ENCODE measurements at places on chromosomes 5 and 9.

GRCh38 chr5:180012316-180012715, 59.2 kb downstream of the RNF130 start:
- DNase-seq = no peak

- no peak for DNase-seq
Measured at GRCh38 chr5:141707510-141707909, 25.5 kb upstream of the ARAP3 start.

- DNase-seq = no peak
Measured at GRCh38 chr5:16713386-16713928, 96.7 kb upstream of the RETREG1 start.

DNA sequence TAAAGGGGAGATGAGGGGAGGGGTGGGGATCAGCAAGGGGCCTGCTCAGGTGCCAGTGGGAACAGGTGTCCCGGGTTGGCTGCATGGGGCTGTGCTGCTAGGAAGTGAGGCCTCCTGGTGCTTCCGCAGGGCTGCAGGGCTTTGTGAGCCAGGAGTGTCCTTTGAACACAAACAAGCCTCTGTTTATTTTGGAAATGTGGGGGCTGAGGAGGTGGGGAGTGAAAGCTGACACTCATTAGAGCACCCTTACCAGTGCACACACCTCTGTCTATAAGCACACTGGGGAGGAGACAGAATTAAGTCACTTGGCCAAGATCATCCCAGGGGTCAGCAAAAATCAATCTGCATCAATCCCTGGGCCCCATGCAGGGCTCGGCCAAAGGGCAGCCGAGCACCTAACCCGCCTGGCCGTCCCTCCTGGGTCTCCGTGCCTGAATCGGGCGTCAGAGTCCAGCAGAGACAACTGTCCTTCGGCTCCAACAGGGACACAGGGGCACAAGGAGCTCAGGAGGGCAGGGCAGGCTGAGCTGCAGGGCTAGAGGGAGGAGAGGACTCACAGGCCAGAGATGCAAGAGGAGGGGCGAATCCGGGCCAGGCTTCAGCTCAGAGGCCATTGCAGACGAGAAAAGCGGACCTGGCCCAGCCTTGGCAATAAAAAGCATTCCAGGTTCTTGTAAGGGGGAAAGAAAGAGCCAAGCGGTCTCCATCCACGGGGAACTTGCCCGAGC, 99.8 kb downstream of the VAV2 start:
- no peak for DNase-seq

DNA sequence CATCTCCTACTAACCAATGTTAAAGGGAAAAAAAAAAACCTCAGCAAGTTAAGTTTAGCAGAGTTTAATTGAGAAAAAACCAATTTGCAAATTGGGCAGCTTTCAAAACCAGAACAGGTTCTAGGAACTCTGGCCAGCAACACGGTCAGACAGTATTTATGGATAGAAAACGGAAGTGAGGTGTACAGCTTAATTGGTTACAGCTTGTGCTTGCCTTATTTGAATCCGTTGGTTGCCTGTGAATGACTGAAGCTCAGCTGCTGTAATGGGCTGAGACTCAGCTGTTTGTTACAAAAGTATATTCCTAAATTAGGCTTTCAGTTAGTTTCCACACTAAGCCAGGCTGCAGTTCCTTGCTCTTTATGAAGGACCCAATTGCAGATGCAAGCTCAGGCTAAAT, 217.0 kb downstream of the SREK1 start:
- no peak for DNase-seq

DNA sequence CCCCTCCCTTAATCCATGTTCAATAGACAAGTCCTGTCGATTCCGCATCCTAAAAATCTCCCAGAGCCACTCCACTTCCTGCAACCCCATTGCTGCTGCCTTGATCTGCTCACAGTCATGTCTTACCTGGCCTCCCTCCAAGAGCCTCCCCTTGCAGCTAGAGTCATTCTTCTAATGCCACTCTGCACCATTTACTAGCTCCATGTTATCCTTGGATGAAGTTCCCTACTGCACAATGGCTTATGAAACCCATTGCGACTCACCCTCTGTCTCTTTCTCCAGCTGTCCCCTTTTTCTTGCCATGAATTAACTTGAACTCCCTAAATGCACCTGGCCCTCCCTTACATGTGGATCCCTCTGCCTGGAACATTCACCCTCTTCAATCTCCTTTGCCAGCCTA, 39.5 kb downstream of the MEGF10 start:
- DNase-seq = no peak

- no peak for DNase-seq
Measured at GRCh38 chr5:137312011-137312410, 187.1 kb downstream of the SPOCK1 start.

- no peak for DNase-seq
Measured at GRCh38 chr9:76759732-76760131, 4.5 kb upstream of the PCA3 start.

DNA sequence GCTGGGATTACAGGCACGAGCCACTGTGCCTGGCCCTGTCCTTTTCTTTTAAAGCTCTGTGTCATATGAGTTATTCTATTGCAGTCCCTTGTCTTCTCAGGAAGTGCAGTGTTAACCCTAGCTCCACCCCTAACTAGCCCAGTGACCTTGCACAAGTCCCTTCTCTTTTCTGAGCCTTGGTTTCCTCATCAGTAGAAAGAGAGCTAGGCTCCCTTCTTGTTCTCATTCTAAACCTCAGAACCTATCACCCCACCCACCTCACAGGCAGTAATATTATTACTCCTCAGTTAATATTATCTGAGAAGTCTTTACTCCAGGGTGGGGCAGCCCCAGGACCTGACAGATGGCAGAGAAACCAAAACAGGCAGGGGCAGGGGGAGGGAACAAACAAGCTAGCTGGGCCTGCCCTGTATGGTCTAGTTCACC, 7.2 kb downstream of the CYFIP2 start:
- no peak for DNase-seq

- DNase-seq = no peak
Measured at GRCh38 chr5:135761746-135762145, 72.7 kb upstream of the SLC25A48 start.

- DNase-seq = no peak
Measured at GRCh38 chr5:86613455-86613854, 4.3 kb upstream of the COX7C start.

DNA sequence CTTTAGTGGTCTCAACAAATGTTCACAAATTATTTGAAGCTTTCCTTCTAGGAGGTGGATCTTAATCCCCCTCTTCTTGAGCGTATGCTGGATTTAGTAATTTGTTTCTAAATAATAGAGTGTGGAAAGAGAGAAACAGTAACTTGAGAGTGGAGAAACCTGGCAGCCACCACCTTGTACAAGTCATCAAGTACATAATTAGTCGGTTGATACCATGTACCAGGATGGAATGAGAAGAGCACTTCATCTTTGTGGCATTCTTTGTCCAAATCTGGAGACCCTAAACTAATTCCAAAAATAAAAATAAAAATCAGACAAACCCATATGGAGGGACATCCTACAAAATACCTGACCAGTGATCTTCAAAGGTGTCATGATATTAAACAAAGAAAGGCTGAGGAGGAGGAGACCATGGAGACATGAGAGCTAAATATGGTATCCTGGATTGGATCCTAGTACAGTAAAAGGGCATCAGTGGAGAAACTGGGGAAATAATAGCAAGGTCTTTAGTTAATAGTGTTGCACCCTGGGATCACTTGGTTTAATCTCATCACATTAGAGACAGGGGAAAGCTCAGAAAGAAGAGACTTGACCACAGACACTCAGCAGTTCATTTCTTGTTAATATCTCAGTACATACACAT, 147.9 kb downstream of the ASTN2 start:
- no peak for DNase-seq

GRCh38 chr9:16126042-16126441, 573.2 kb downstream of the CCDC171 start:
- DNase-seq = no peak

GRCh38 chr5:172901012-172901780, 58.0 kb upstream of the RPL26L1 start:
- DNase-seq = no peak

DNA sequence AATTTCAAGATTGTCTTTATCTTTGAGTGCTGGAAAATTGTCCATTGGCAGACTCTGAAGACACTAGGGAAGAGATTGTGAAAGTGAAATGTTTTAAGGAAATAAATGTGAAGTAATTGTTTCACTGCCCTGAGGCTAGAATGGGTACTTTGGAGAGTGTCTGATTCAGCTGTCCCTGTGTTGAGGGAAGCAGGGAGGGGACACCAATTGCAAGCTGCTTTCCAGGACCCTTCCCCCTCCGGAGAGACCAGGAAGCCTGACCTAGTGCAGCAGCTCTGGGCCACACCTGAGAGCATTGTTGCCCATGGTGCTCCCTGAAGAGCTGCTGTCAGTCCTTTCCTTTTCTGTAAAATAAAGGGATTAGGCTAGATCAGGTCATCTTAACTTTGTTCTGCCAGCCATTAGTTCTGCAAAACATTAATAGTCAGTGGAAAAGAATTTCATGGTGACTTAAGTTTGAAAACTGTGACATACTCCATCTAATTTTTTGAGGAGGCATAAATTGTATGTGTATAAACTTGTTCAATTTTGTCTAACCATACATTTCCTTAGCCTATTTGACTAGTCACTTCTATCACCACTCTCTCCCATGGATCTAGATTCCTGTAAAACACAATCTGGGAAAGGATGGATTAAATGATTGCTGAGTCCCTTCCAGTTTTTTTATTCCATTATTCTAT, 18.8 kb downstream of the MAP1B start:
- DNase-seq = no peak

GRCh38 chr9:136520053-136520540, 25.8 kb downstream of the NOTCH1 start:
- DNase-seq = no peak

DNA sequence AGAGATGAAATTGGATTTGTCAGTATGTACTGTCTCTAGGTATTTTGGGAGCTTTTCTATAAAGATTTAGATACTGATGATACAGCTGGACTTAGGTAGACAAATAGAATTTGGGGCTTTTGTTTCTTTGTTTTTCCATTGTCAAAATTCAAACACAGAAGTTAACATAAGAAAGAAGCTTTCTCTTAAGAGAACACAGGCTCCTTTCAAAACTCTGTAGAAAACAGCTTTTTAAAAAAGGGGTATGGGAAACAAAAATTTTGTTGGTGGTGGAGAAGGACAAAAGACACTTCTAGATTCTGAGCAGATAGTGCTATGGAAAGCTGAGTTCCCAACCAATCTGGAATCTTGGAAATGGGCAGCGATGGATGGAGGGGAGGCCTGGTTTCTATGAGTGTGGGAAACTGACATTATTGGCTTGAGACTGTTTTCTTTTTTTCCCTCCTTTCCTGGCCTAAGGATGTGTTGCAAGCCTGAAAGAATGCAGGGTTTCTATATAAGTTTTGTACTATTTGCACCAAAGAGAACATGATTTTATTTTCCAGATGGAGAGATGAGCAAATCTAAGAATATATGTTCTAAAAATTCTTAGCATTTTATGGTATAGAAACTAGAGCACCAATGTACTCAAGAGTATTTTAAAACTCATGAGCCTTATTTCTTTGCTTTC, 240.0 kb downstream of the PRR16 start:
- DNase-seq = no peak

DNA sequence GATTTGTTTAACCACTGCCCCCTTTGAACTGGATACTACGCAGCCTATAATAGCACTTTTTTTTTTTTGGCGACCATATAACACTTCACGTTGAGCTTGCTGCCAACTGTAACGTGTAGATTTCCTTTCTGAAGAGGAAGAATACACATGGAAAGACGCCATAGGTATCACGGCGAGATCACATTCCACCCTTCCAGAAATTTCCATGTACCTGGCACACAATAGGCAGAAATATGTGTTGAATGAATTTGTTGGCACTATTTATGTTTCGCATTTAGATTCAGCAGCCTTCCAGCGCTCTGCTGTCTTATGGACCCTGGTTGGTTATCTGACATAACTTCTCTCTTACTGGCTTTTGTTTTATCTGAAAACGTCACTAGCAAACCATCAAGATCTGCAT, 250.3 kb downstream of the SLIT3 start:
- no peak for DNase-seq

DNA sequence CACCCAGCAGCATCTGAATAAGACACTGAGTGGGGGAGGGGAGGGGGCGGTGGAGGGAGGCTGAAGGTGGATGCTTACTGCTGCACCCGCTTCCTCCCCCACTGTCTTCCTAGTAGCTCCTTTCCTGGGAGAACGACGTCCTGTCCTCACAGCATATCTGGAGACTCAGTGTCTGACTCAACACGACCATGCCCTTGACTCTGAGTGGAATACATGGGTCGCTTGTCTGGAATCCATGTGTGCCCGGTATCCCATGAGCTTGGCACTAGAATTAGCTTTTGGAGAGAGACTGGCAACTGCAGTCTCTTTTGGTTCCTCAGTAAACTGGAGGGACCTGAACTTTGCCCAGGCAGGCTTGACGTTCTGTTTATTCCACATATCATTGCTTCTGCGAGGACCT, 125.4 kb upstream of the FAM120A start:
- DNase-seq = no peak

- DNase-seq = no peak
Measured at GRCh38 chr5:40736103-40736875, 19.5 kb downstream of the TTC33 start.

DNA sequence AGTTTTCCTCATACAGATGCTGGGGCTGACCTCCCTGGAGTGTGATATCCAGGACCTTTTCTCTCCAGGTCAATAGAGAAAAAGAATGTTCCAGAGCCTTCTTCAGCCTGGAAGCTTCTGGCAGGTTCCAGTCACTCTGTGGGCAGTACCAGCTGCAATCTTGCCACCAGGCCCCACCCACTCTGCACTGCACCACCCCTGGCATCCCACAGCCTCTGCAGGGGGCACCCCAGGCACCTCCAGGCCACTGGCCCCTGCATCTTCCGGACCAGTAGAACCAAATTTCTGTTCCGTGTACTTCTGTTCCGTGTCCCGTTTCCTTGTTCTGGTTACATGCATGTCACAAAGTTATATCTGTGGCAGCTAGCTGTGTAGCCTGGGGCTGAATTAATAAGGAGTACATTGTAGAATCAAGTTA, 83.3 kb upstream of the ZBTB43 start:
- no peak for DNase-seq

- DNase-seq = no peak
Measured at GRCh38 chr5:60014331-60014730, 120.8 kb upstream of the PDE4D start.

DNA sequence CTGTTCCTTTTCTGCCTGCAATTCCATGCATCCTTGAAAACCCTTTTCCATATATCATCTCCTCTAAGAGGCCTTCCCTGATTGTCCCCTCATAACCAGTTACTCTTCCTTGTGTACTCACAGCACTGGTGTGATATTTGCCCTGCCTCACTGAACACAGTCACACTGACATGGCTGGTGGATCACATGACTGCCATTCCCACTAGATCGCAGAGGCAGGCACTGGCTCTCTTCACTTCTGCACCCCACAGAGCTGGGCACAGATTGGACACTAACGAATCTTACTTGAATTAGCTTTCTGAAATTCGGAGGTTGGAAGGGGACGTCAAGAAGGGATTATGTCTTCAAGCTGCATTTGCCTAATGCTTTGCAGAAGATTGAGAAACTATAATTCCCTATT, 208.0 kb downstream of the PAPPA start:
- no peak for DNase-seq

- no peak for DNase-seq
Measured at GRCh38 chr5:100790951-100791350, 112.1 kb downstream of the ST8SIA4 start.

- DNase-seq = no peak
Measured at GRCh38 chr9:35981699-35982098, 23.7 kb upstream of the OR2S2 start.

Measured in T-helper 22 cell (primary cell).